NCI-H1105 (cell line): ENCODE measurements at places on chromosomes 1 and 21.

GRCh38 chr1:213821175-213821942 lies 166.4 kb upstream of the PROX1 start:
- no peak for DNase-seq

DNA sequence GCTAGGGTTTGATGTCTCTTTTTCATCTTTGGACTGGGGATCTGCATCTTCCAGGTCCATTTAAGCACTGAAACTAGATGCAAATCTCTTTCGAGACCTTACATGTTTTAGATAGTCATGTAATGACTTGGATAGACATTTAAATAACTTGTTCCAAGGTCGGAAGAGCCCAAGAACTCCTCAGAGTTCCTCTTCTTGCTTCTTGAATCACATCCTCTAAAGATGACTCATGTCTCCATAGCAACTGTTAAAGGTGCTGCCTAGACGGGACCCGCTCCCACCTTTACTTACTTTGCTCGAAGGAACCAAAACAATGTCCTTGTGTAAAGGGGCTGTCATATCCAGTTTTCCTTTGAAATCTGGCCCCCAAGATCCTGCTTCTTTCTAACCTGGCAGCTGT lies 130.0 kb downstream of the EDEM3 start:
- DNase-seq, result no peak

GRCh38 chr1:202671399-202671798 lies 38.9 kb downstream of the SYT2 start:
- no peak for DNase-seq

- DNase-seq, result no peak
Observed at GRCh38 chr1:210598135-210598652, 269.5 kb downstream of the HHAT start.

DNA sequence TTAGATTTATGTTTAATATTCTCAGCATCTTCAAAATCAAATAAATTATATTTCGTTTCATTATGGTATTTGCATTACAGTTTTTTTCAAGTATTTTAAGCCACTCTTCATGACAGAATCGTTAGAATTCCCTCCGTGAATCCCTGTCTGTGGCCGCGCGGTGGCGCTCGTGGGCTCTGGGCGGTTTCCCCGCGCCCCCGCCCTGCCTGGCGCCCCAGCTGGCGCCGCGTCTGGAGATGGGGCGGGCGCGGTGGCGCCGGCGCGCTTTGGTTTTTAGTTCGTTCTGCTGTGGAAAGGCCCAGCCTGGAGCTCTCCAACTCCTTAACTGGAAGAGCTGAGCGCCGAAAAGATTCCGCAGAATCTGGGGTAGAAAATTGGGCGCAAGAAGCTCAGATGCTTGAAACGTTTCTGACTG lies 25.7 kb downstream of the PRMT2 start:
- DNase-seq, result no peak

GRCh38 chr1:229104654-229105053 lies 166.3 kb upstream of the RAB4A start:
- DNase-seq, result no peak

DNA sequence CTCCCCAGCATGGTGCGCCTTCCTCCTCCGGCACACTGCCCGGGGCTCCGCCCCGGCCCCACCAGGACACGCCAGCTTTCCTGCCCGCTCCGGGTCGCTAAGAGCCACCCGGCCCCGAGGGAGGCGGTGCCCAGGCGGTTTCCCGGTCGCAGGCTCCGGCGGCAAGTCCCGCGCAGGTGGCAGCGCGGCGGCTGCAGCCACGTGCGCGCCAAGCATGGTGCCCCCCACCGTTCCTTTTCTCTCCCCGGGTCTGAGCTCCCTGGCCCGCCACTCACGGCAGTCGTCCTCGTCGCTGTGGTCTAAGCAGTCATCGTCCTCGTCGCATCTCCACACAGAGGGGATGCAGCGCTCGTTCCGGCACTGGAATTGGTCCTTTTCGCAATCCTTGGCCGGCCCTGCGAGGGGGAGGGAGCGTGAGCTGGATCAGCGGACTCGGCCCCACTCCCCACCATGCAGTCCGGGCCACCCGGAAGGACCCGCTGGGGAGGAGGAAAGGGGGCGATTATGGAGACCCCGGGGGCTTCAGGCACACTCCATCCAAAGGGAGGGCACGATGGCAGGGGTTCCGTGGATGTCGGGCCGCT lies 1.2 kb downstream of the LRP8 start:
- DNase-seq, result peak; percentile 56

- DNase-seq, result no peak
Observed at GRCh38 chr21:39116761-39117439, 66.4 kb downstream of the PSMG1 start.
